MCF 10A (cell line): ENCODE measurements at places on chromosomes 6 and 20.

GRCh38 chr6:146265056-146265455 is 236.2 kb downstream of the GRM1 start:
- H3K27ac ChIP-seq: no peak overlapping the region
- no peak for DNase-seq
- H3K4me3 ChIP-seq: no peak overlapping the region
- H3K4me1 ChIP-seq: no peaks in the 10 kb centered on the region

DNA sequence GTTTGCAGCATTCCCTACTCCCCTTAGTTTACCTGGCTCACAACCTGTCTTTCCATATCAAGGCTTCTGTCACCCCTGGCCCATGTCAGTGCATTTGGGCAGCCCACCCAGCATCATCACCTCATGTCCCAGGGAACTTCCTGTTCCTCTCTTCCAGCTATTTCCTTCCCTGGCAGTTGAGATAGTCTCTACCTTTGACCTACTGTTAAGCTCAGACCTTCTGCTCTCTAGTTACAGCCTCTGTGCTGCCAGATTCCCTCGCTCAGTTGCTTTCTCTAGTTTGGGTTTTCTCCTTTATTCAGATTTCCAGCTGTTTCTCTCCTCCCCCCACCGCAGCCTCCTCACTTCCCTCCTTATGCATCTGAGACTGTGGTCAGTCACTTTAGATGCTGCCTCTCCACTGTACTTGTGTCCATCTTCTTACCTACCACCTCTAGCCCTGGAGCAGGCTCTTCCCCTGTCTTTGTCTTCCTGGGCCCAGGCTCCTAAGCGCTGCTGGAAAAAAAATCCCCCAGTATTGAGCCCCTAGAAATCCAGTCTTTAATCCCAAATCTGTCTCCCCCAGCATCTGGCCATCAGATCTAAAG is 16.3 kb downstream of the PTPN1 start:
- no peak overlapping the region for H3K27ac ChIP-seq
- DNase-seq: no peak
- peaks cover 11% of the 10 kb centered on the region for H3K4me1 ChIP-seq
- H3K4me3 ChIP-seq: no peak overlapping the region
- H3K27me3 ChIP-seq: no peaks in the 10 kb centered on the region
- peaks cover 11% of the 10 kb centered on the region for H3K36me3 ChIP-seq

- H3K4me1 ChIP-seq: peaks cover 7% of the 10 kb centered on the region
- H3K27ac ChIP-seq: no peak overlapping the region
- peaks cover 7% of the 10 kb centered on the region for H3K36me3 ChIP-seq
- H3K4me3 ChIP-seq: no peak overlapping the region
- no peaks in the 10 kb centered on the region for H3K27me3 ChIP-seq
- no peak for DNase-seq
Observed at GRCh38 chr6:42958125-42958524, 2.4 kb upstream of the GNMT start.

DNA sequence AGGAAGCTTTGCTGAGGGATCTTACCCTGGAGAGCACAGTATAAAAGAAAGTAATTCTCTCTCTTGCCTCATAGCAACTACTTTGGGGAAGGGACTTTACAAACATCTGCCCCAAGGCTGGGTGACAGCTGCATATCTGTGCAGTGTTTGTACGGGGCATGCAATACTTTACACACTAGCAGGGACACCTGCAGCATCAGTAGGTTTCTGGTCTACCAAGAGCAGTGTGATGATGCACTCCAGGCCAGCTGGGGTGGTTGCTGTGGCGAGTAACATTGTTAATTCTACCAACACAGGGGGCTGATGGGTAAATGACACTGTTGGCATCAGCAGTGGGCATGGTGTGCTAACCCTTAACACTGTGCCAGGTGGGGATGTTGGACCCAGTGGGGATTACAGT is 48.0 kb downstream of the ADTRP start:
- no peaks in the 10 kb centered on the region for H3K36me3 ChIP-seq

- H3K27ac ChIP-seq: peak overlapping the region; percentile 16
- peaks cover 34% of the 10 kb centered on the region for H3K4me1 ChIP-seq
- H3K36me3 ChIP-seq: no peaks in the 10 kb centered on the region
- no peak for DNase-seq
Observed at GRCh38 chr6:47132724-47133123, 90.6 kb upstream of the ADGRF1 start.

GRCh38 chr20:23048283-23049200 is 930 bp downstream of the THBD start:
- peak overlapping the region; percentile 74 for H3K4me3 ChIP-seq
- peak overlapping the region; percentile 62 for H3K27ac ChIP-seq
- H3K36me3 ChIP-seq: peaks cover 8% of the 10 kb centered on the region
- no peak for DNase-seq

DNA sequence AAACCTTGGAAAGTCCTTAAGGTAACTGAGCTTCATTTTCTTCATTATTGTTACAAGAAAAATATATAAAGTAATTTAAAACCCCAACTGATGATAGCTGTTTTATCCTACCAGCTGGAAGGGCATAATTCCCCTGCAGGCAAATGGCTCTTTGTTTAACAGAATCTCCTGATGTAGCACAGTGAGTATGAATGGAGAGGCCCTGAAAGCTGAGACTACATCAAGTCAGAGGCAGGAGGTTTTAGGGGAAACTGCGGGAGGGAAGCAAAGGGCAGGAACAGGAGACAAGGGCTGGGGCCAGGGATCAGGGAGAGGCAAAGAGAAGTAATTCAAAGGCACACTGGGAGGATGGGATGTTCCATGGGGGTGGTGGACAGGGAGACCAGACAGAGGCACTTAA is 119.0 kb upstream of the LRFN2 start:
- no peaks in the 10 kb centered on the region for H3K4me1 ChIP-seq
- DNase-seq: no peak
- H3K27ac ChIP-seq: no peak overlapping the region

DNA sequence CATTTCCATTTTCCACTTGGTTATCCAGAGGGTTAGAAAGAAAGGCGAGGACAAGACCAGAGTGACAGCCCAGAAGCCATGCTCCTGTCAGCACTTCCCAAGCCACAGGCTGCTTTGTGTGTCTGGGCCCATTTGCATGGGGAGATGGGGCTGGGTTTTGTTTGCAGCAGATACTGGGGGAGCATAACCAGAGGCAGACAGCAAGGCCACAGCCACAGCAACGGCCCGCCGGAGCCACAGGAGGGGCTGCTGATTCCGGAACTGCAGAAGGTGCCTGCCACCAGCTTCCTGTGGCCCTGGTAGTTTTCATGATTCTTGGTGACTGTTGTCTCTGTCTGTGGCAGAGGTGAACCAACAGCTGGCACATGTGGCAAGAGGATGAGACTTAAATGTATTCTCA is 106.6 kb downstream of the DLL1 start:
- no peaks in the 10 kb centered on the region for H3K36me3 ChIP-seq
- no peak overlapping the region for H3K27ac ChIP-seq
- no peak overlapping the region for H3K4me3 ChIP-seq

- H3K27ac ChIP-seq: peak overlapping the region; percentile 75
- H3K36me3 ChIP-seq: no peaks in the 10 kb centered on the region
- H3K4me3 ChIP-seq: no peak overlapping the region
- peak; percentile 80 for DNase-seq
- H3K4me1 ChIP-seq: peaks cover 62% of the 10 kb centered on the region
Observed at GRCh38 chr6:159973951-159974350, 5.1 kb downstream of the IGF2R start.

DNA sequence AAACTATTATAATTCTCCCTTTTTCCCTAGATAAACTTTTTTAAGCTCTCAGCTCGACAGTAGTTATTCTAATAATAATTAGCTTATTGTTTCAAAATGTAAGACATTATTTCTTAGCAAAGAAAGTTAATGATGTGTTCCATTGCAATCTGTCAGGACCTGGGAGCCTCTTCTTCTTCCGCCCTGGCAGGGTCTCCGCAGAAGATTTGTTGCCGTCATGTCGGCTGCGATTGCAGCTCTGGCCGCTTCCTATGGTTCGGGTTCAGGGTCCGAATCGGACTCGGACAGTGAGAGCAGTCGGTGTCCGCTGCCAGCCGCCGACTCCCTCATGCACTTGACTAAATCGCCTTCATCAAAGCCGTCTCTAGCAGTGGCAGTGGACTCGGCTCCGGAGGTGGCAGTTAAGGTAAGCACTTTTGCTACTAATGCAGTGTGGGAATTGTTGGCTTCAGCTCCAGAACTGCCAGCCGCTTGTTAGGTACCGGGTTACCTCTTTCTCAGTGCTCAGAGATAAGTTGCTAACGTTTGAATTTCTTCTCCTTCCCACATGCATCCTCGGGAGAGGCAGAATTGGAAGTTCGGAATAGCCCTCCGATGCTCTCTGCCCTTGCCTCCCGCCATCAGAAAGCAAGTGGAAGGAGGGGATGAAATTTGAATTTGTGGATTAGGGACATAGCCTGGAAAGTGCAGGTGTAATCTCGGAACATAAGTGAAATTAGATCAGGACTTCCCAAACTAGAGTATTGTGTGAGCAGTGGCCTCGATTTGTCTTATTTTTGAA is at the start of gene CDC40:
Gene CDC40, plus strand, starts transcription at position 200 of the 781 bp plus-strand sequence. Its CDS starts 18 bp downstream, at position 218.
- H3K27me3 ChIP-seq: no peaks in the 10 kb centered on the region
- no peak for DNase-seq
- H3K4me1 ChIP-seq: peaks cover 9% of the 10 kb centered on the region
- H3K4me3 ChIP-seq: no peak within 1 kb of the TSS
- H3K36me3 ChIP-seq: no peaks in the 10 kb centered on the region
- no peak within 1 kb of the TSS for H3K27ac ChIP-seq

GRCh38 chr6:153959276-153959675 is 79.8 kb upstream of the OPRM1 start:
- H3K4me1 ChIP-seq: peaks cover 12% of the 10 kb centered on the region
- H3K27me3 ChIP-seq: peaks cover 16% of the 10 kb centered on the region
- DNase-seq: no peak
- no peak overlapping the region for H3K4me3 ChIP-seq
- no peak overlapping the region for H3K27ac ChIP-seq

DNA sequence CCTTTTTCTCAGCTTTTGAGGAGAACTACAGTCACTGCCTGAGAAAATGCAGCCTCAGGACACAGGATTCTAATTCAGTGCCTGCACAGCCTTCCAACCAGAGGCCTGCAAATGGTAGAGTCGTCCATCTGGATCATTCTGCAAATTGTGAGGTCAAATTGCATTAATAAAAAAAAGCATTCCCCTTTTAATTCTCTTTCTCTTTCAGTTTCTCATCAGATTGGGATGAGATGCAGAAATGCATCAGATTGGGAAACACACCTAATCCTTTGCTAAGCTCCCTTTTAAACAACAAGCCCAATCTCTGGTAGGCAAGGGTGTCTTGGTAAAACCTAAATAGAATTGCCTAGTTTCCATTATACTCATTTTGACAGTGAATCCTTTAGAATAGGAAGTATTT is 838.8 kb downstream of the MAFB start:
- H3K36me3 ChIP-seq: no peaks in the 10 kb centered on the region
- DNase-seq: no peak
- peak overlapping the region; percentile 0 for H3K27ac ChIP-seq
- H3K4me3 ChIP-seq: no peak overlapping the region

GRCh38 chr20:64030371-64031134 is 5.4 kb upstream of the C20orf204 start:
- peaks cover 90% of the 10 kb centered on the region for H3K36me3 ChIP-seq
- no peak overlapping the region for H3K4me3 ChIP-seq
- no peak for DNase-seq
- no peaks in the 10 kb centered on the region for H3K27me3 ChIP-seq
- no peak overlapping the region for H3K27ac ChIP-seq

DNA sequence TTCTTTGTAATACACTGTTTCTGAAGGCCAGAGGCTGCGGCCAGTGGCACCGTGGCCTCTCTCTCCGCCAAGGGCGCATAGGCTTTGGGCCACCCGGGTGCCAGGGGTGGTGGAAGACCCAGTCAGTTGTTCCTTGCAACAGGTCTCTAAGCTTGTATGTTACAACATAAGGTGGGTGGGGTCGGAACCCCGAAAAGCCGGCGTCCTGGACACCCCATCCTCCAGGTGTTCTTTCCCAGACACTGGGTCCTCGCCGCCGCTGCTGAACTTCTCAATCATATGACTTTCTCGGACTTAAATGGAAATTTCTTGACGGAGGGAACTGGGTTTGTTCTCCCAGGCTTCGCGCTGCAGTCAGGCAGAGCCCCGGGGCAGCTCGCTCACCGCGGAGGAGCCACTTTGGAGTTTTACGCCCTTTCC is 983 bp upstream of the KCNQ5 start:
- H3K4me1 ChIP-seq: peaks cover 17% of the 10 kb centered on the region
- H3K27ac ChIP-seq: no peak overlapping the region
- DNase-seq: no peak
- peak overlapping the region; percentile 93 for H3K4me3 ChIP-seq
- no peaks in the 10 kb centered on the region for H3K36me3 ChIP-seq

DNA sequence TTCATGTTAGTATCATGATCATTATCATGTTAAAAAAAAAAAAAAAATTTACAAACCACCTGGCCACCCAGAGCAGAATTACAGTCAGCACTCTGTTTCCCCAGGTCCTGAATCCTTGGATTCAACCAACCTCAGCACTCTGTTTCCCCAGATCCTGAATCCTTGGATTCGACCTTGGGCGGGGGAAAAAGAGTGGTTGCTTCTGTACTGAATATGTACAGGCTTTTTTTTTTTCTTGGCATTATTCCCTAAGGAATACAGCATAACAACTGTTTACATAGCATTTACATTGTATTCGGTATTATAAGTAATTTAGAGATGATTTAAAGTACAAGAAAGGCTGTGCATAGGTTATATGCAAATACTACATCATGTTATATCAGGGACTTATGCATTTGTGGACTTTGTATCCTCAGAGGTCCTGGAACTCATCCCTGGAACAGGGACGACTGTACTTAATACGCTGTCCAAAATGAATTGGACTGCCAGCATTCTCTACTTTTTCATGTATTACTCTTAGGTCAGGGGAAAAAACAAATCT is 31.2 kb downstream of the GCNT2 start:
- H3K4me3 ChIP-seq: no peak overlapping the region
- H3K4me1 ChIP-seq: peaks cover 10% of the 10 kb centered on the region
- no peaks in the 10 kb centered on the region for H3K36me3 ChIP-seq
- H3K27ac ChIP-seq: no peak overlapping the region
- no peaks in the 10 kb centered on the region for H3K27me3 ChIP-seq

DNA sequence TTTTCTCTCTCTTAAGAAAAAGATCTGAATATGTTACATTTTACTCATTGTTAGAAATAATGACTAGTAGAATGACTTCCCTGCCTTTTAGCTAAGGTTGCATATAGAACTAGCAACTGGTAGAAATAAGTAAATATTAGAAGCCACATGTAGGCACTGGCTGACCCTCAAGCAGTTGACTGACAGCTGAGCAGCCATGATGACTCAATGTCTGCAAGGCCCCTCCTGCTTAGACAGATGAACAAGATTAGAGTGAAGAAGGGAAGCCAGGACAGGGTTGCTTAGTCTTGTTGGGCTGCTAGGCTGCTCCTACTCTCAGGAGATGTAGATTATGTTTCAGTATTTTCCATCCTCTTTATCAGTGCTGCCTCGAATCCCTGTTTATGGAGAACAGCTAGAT is 6.5 kb downstream of the MEP1A start:
- DNase-seq: no peak
- no peaks in the 10 kb centered on the region for H3K36me3 ChIP-seq
- no peak overlapping the region for H3K27ac ChIP-seq

- H3K27me3 ChIP-seq: no peaks in the 10 kb centered on the region
- no peak overlapping the region for H3K27ac ChIP-seq
- no peaks in the 10 kb centered on the region for H3K4me1 ChIP-seq
- no peak overlapping the region for H3K4me3 ChIP-seq
- no peak for DNase-seq
- no peaks in the 10 kb centered on the region for H3K36me3 ChIP-seq
Observed at GRCh38 chr6:119182875-119183274, 104.4 kb upstream of the FAM184A start.

- H3K4me1 ChIP-seq: no peaks in the 10 kb centered on the region
- peaks cover 17% of the 10 kb centered on the region for H3K36me3 ChIP-seq
- DNase-seq: no peak
- H3K27me3 ChIP-seq: peaks cover 11% of the 10 kb centered on the region
- no peak overlapping the region for H3K4me3 ChIP-seq
- no peak overlapping the region for H3K27ac ChIP-seq
Observed at GRCh38 chr20:642398-643174, 10.4 kb downstream of the SRXN1 start.
